ENCODE measurements at places on chromosomes 12 and 14.

DNA sequence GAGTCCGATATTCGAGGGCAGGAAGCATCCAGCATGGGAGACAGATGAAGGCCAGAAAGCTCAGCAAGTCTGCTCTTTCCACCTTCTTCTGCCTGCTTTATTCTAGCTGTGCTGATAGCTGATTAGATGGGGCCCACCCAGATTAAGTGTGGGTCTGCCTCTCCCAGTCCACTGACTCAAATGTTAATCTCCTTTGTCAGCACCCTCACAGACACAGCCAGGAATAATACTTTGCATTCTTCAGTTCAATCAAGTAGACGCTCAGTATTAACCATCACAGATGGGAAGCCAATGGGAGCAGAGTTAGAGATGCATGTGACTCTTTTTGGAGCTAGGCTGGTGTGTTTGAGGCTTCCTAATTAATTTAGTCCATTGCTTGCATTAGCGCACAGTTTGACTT lies 17.0 kb downstream of the C12orf75 start:
- no peak for DNase-seq

DNA sequence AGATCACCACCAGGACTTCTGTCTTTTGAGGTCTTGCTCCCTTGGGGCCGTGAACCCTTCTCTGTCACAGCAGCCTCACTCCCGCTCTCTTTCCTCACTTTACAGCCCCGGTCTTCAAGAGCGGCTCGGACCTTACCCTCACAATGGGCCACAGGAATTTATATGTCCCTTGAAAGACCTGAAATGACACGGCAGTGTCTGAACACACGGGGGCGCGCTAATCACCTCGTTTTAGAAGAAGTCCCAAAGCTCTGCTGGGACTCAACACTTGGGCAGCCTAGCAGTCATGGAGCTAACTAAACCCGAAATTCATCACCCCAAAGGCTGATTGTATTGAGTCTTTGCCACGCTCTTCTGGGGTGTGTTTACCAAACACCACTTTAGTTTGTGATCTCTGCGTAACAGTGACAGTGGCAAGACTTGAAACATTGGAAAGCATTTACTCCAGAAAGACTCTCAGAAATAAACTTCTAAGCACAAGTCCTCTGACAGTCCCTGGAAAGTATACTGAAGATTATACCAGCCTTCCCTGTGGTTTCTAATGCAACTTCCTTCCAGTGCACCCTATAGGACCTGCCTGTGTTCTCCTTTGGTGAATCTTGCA lies 29.0 kb downstream of the SERPINA11 start:
- peak; percentile 3 for DNase-seq

DNA sequence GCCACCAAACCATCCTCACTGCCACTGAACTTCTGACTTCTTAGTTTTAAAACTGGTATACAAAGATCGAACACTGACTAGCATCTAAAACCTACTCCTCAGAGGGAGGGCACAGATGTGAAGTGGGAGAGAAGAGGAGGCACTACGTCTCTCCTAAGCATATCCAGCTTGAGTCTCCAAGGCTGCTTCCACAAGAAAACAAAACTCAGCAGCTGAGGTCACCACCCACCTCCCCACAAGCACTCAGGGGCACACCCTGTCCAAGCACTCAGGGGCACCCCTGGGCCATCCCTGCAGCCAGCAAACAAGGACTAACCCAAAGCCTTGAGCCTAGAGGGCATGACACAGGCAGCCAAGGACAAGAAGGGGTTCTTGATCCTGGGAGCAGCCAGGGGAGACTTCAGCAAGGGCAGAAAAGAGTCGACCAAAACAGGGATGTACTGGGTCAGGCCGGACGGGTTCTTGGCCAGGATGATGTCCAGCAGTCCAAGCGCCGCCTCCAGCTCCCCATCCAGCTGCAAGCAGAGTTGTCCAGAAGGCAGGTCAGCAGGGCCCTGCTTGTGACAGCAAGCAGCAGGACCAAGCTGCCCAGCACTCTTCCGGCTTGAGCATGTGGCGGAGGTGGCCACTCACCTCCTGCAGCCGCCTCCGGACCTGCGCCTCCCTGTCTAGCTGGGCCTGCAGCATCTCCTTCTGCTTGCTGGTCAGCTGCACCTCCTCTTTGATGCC lies 34.8 kb downstream of the GCN1 start:
- no peak for DNase-seq

DNA sequence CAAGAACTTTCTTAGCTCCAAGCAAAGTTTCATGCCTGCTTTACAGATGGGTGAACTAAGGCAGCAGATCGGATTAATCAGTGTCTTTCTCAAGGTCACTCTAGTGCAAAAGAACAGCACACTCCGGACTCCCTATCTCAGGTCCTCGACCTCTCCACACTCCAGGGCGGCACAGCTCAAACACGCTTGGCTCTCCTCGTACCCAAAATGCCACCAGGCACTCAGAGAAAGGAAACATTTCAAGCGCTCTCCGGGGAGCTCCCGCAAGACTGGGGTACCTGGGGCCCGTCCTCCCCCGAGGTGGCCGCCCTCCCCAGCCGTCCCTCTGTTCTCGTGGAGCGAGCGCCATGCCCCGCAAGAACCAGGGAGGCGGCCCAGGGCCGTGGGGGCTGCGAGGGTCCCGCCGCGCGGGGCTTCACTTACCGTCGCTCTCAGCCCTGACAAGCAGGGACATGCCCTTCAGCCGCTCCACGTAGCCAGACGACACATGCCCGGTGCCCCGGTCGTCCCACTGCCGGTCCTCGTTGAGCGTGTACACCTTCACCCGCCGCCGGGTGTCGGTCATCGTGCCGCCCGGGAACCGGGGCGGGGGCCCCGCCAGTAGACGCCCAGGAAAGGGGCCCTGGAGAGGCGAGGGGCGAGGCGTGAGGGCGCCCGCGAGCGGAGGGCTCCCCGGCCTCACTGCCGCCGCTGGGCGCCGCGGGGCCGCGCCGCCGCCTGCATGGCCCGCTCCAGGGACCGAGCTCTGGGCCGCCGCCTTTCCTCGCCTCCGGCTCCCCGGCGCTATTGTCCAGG lies 830 bp downstream of the PPP4R3A start:
- peak; percentile 13 for DNase-seq

GRCh38 chr14:92652413-92653151 lies 95.8 kb downstream of the LGMN start:
- DNase-seq = no peak

DNA sequence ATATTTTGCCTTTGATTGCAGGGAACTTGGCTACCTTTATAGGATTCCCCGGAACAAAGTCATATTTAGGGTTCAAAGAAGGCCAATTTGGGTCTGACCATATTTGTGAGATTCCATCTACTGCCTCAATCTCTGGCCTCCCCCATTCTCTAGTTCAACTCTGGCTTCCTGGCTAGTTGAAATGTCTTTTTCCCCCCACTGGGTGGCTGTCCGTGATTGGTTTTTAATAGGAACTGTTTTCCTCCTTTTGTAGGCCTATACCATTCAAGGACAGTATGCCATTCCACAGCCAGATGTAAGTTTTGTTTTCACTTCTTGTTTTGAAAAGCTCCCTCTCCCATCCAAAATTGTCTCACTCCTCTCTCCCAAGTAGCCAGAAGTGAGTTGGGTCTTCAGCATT lies 13.8 kb downstream of the PCBP2 start:
- DNase-seq = no peak

- DNase-seq = no peak
These were observed 80.2 kb downstream of the PAX9 start for GRCh38 chr14:36741858-36742257.

DNA sequence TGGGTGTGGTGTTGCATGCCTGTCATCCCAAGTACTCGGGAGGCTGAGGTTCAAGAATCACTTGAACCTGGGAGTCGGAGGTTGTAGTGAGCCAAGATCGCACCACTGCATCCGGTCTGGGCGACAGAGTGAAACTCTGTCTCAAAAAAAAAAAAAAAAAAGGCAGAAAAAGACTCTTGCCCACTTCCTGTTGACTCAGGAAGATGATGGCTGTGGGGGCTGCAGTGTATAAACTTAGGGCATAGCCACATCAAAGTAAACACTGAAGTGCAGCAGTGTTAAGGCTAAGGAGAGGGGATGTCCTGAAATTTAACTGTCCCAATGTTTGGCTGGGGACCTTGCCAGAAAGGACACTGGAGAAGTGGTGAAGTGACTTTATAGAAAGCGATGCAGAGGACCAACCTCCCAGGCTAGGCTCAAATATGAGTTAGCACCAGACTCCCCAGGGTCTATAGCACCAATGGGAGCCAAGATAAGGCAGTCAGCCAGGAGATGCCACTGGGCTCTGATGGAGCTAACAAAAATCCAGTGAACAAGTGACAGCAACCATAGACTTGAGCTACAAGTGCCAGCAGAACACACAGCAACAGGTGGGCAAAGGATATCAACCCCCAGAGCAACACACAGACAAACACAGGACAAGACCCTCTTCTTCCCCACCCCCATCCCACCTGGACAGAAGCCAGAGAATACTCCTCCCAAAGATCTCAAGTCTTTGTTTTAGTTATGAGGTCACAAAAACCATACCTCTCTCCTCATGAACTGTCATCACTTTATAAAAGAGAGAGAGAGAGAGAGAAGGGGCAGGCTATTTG lies 28.0 kb downstream of the NELL2 start:
- DNase-seq = peak; percentile 53

DNA sequence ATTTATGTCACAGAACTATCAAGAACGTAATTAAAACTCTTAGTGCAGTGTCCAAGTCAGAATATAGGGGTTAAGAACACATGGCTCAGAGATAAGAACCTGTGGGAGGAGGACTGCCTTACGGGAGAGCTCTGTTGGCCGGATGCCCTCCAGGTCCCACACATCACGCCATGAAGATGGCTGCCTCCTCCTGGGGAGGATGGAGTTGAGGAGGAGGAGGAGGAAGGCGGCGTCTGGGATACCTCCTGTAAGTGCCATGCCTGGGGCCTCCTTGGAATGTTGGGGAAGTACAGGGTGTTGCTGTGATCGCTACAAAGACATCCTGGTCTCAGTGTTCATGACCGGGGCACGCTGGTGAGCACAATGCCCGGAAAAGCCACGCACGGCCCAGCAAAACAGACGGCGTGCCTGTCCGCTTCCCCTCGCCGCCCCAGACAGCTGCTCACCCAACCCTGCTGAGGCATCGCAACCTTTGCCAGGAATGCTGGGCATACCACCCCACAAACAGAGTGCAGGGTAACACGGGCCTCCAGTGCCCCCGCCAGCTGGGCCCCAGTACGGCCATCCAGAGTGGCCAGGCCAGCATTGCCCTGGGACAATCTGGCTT lies 28.7 kb upstream of the CD9 start:
- DNase-seq = no peak

DNA sequence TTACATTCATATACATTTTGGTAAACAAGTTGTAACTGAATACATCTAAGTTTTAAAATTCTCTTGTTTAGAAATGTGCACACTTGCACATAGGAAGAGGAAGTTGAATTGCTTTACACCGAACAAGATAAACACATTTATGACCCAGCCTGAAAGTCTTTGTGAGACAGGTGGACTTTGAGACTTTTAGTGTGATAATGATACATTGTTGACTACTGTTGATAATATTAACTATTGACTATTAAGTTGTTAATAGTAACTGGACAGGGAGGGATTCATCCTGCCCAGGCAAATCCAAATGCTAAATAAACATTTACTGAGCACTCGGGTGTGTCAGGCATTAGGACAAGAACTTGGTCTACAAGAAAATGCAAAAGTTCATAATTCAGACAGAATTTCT lies 68.0 kb downstream of the AVPR1A start:
- DNase-seq = no peak

GRCh38 chr12:23952071-23952470 lies 2.6 kb upstream of the SOX5 start:
- DNase-seq = no peak

GRCh38 chr12:42448841-42449240 lies 122.9 kb downstream of the PPHLN1 start:
- DNase-seq = no peak

DNA sequence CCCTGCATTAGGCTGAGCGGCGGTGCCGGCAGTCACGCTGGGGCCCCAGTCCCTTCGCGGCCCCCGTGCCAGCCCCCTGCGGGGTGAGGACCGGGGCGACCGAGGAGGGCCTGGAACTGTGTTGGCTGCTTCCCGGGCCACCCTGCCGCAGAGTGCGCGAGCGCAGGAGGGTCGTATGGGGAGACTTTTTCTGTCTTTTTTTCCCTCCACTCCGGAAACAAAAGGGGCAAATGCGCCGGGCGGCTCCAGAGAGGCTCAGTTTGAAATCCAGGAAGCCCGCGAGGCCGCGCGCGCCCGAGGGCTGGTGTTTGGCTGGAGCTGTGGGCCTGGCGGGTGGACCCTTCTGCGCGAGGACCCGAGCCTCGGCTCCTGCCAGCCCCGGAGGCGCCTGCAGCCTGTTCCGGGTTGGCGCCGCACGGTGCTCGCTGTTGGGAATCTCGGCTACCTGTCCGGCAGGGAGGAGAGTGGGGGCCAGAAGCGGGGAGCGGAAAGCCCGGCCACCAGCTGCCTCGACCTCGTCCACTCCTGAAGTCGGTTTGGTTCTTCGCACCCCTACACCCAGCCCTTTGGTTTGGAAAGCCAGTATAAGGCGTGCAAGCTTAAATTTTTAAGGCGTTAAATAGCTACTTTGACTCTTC lies 638 bp downstream of the PLEKHG3 start:
- DNase-seq = no peak

GRCh38 chr12:49665384-49665783 lies 41.8 kb downstream of the FMNL3 start:
- DNase-seq = no peak

DNA sequence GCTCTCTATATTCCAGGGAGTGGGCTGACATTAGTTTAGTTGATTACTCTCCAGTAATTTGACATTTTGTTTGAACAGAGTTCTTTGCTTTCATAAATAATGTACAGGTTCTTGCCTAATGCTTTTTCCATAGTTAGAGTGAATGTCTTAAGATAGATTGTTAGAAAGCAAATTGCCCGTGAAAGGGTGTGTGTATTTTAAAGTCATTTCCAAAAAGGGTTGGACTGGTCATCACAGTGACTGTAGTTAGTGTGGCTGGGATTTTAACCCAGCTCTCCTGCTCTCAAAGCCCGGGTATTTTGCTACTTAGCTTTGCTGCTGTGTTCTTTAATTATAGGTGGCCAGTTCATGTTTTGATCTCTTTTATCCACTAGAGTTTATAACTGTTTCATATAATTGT lies 74.2 kb downstream of the DNAH10 start:
- no peak for DNase-seq

All from T-helper 9 cell (primary cell).